ENCODE measurements at places on chromosomes 6 and 20.

DNA sequence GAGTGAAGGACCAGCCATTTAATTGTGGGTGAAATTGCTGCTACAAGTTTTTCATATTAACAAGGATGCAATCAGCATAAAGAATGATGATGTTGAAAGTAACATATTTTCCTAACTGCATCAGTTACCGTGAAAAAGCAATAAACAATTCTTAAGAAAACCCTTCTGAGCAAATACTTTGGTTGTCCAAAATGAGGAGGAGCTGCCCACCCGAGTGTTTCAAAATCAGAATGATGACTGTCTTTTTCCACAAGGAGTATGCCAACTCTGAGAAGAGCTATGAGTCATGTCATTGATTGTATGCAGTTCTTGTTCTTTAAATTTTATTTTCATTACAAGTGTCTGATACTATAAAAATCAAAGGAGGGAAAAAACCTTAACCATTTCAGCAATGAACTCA, 470.5 kb downstream of the COL12A1 start:
- no peaks in the 10 kb centered on the region for H3K36me3 ChIP-seq
- no peaks in the 10 kb centered on the region for H3K27me3 ChIP-seq
- no peak overlapping the region for H3K27ac ChIP-seq
- no peaks in the 10 kb centered on the region for H3K4me1 ChIP-seq

DNA sequence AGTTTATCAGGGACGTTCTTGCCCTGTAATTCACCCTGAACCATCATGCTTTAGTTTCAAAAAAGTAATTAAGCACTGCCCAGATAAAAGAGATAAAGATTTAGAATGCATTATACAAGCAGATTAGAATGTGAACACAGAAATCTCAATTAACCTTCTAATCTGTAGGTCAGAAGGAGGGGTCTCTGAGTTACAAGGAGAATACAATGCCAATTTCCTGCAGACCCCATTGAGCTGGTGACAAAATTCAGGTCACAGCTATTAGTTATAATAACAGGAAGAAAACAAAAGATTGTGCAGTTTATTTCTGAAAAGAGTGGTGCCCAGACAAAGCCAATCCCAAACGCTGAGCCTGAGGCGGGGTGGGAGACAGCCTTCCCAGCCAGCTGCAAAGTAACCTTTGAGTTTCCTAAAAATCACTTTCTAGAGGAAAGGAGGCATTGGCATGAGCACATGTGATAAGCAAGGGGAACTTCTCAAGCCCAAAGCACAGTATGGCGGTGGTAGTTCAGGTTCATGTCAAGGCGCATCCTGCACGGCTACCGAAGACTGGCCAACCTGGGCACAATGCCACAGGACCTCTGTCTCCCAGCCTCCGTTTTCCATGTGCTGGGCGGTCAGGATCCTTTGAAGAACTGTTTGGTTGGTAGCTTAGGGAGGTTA, 192.5 kb downstream of the TTLL2 start:
- DNase-seq, result no peak
- no peaks in the 10 kb centered on the region for H3K4me1 ChIP-seq
- H3K27ac ChIP-seq, result no peak overlapping the region
- H3K27me3 ChIP-seq, result no peaks in the 10 kb centered on the region
- no peak overlapping the region for H3K4me3 ChIP-seq
- no peaks in the 10 kb centered on the region for H3K36me3 ChIP-seq

DNA sequence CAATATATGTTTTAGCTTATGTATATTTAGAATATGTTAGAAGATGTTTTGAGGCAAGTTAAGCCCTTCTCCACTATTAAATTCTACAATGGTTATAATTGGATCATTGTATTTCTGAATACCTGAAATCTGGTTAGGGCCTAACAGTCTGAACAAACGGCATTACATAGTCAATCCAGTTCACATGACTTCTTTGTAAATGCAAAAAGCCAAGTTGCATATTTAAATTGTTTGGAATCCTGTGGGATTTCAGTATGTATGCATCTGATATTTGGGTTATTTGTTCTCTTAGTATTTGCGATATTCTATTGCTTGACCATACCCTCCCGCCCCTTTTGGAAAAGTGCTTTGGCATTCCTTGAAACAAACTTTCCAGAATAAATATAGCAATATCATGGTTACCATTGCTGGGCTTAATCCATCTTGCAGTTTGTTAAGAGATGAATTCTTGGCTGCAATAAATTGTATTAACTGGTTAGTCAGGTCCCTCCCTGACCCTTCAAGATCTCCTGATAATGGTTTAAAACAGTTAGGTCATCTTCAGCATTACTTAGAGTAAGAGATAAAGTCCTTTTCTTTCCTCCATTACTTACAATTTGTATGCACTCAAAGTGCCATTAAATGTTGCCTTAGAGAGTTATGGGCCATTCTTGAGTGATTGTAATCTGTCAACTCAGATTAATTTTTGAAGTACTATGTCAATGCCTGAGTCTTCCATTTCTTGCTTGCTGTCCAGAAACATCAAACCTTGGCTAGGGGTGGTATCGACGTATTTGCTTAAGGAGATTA, 36.5 kb downstream of the LRRC1 start:
- H3K27ac ChIP-seq, result no peak overlapping the region
- H3K36me3 ChIP-seq, result no peaks in the 10 kb centered on the region
- no peak for DNase-seq
- no peaks in the 10 kb centered on the region for H3K27me3 ChIP-seq
- H3K4me3 ChIP-seq, result no peak overlapping the region

- no peaks in the 10 kb centered on the region for H3K4me1 ChIP-seq
- no peak overlapping the region for H3K27ac ChIP-seq
- H3K36me3 ChIP-seq, result peaks cover 3% of the 10 kb centered on the region
Observed at GRCh38 chr20:389220-389619, 8.7 kb downstream of the TRIB3 start.

DNA sequence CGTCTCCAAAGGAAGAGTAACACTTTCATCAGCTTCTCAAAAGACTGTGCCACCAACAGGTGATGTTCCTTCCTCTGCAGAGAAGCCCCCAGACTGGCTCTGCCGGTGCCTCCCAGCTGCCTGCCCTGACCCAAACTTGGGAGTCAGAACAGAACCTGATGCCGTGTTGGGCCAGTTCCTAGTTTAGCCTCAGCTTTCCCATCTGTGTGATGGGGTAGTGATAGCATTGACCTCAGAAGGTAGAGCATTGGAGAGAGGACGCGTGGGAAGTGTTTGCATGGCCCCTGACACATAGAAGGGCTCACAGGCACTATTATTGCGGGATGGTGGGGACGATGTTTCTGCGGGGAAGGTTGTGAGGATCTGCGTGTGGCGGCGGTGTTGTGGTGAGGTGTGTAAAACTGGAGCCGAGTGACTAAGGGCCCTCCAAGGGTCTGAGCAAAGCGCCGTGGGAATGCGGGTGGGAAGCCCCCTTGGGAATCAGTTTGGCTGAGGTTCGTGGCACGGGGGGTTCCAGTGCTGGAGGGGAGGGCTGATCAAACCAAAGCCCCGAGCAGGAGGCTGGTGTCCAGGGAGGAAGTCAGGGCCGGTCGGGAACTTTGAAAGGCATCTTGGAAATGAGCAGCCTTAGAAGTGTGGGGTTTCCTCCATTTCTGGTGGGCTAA, 1.7 kb downstream of the NTSR1 start:
- no peak overlapping the region for H3K27ac ChIP-seq
- H3K4me3 ChIP-seq, result no peak overlapping the region
- peaks cover 2% of the 10 kb centered on the region for H3K4me1 ChIP-seq
- no peaks in the 10 kb centered on the region for H3K36me3 ChIP-seq
- H3K27me3 ChIP-seq, result peaks cover 17% of the 10 kb centered on the region

DNA sequence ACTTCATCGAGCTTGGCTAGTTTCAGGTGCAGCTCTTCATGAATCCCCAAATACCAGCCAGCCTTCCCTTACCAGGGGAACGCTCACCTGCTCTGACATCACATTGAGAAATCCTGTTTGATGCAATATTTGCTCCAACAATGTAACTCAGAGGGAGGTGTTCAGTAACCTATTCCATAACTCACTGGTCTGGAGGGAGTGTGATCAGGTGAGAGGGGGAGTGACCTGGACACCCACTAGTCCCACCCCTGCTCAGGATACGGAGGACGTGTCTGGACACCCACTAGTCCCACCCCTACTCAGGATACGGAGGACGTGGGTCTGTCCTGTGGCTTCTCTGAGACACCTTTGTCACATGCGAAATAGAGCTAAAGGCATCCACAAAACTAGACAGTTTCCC, 70.3 kb downstream of the HUS1B start:
- H3K27ac ChIP-seq, result no peak overlapping the region
- H3K4me1 ChIP-seq, result no peaks in the 10 kb centered on the region
- no peaks in the 10 kb centered on the region for H3K27me3 ChIP-seq
- no peaks in the 10 kb centered on the region for H3K36me3 ChIP-seq
- no peak overlapping the region for H3K4me3 ChIP-seq
- DNase-seq, result no peak

- H3K4me3 ChIP-seq, result no peak overlapping the region
- no peak for DNase-seq
- H3K27me3 ChIP-seq, result no peaks in the 10 kb centered on the region
- peaks cover 3% of the 10 kb centered on the region for H3K4me1 ChIP-seq
- H3K27ac ChIP-seq, result no peak overlapping the region
Observed at GRCh38 chr20:62308102-62308822, 5.5 kb downstream of the ADRM1 start.

GRCh38 chr6:88972504-88973423, 9.3 kb upstream of the RNGTT start:
- no peak for DNase-seq
- H3K4me1 ChIP-seq, result peaks cover 2% of the 10 kb centered on the region
- H3K4me3 ChIP-seq, result no peak overlapping the region
- no peaks in the 10 kb centered on the region for H3K36me3 ChIP-seq
- peaks cover 39% of the 10 kb centered on the region for H3K27me3 ChIP-seq

DNA sequence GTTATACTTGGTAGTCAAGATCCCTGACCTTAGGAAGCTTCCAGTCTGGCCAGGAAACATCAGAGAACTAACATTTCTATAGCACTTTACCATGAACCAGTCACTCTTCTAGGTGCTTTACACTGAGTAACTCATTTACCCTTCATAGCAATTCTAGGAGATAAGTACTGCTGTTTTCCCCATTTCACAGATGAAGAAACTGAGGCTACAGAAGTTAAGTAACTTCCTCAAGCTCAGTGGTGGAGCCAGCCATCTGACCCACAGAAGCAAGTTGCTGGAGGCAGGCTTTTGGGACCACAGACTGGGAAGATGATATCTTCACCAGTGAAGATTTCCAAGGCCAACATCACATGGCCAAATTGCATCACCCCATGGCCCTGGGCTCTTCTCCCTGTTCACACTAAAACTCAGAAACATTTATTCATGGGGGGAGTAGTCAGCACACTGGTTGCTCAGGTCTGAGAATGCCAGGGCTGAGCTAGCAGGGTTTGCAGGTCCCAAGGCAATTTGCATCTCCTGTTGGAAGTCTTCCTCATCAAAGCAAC, 70.3 kb downstream of the UNC5CL start:
- no peaks in the 10 kb centered on the region for H3K27me3 ChIP-seq
- H3K4me1 ChIP-seq, result no peaks in the 10 kb centered on the region
- no peak for DNase-seq
- H3K4me3 ChIP-seq, result no peak overlapping the region
- no peaks in the 10 kb centered on the region for H3K36me3 ChIP-seq

- no peak overlapping the region for H3K4me3 ChIP-seq
- no peaks in the 10 kb centered on the region for H3K4me1 ChIP-seq
- no peaks in the 10 kb centered on the region for H3K36me3 ChIP-seq
- no peak for DNase-seq
Observed at GRCh38 chr6:107321793-107322192, 137.6 kb downstream of the PDSS2 start.

- no peaks in the 10 kb centered on the region for H3K4me1 ChIP-seq
- no peak overlapping the region for H3K4me3 ChIP-seq
- DNase-seq, result no peak
- H3K27ac ChIP-seq, result no peak overlapping the region
- no peaks in the 10 kb centered on the region for H3K36me3 ChIP-seq
- H3K27me3 ChIP-seq, result no peaks in the 10 kb centered on the region
Observed at GRCh38 chr6:98352348-98352747, 482.0 kb upstream of the POU3F2 start.

DNA sequence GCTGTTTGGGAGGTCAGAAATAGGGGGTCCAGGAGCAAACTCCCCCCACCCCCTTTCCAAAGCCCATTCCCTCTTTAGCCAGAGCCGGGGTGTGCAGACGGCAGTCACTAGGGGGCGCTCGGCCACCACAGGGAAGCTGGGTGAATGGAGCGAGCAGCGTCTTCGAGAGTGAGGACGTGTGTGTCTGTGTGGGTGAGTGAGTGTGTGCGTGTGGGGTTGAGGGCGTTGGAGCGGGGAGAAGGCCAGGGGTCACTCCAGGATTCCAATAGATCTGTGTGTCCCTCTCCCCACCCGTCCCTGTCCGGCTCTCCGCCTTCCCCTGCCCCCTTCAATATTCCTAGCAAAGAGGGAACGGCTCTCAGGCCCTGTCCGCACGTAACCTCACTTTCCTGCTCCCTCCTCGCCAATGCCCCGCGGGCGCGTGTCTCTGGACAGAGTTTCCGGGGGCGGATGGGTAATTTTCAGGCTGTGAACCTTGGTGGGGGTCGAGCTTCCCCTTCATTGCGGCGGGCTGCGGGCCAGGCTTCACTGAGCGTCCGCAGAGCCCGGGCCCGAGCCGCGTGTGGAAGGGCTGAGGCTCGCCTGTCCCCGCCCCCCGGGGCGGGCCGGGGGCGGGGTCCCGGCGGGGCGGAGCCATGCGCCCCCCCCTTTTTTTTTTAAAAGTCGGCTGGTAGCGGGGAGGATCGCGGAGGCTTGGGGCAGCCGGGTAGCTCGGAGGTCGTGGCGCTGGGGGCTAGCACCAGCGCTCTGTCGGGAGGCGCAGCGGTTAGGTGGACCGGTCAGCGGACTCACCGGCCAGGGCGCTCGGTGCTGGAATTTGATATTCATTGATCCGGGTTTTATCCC, at the start of gene VEGFA:
VEGFA (plus strand) TSS at position 686 of the 846 bp plus-strand sequence.
- peak within 1 kb of the TSS; percentile 97 for H3K4me3 ChIP-seq
- no peak for DNase-seq
- no peak within 1 kb of the TSS for H3K27ac ChIP-seq

GRCh38 chr6:119140196-119141140, 62.0 kb upstream of the FAM184A start:
- H3K4me3 ChIP-seq, result no peak overlapping the region
- no peak for DNase-seq
- H3K27me3 ChIP-seq, result 0 out of 2 replicates have a peak, but pooled peaks cover 1% of the 10 kb centered on the region
- H3K4me1 ChIP-seq, result 0 out of 2 replicates have a peak, but pooled peaks cover 1% of the 10 kb centered on the region

DNA sequence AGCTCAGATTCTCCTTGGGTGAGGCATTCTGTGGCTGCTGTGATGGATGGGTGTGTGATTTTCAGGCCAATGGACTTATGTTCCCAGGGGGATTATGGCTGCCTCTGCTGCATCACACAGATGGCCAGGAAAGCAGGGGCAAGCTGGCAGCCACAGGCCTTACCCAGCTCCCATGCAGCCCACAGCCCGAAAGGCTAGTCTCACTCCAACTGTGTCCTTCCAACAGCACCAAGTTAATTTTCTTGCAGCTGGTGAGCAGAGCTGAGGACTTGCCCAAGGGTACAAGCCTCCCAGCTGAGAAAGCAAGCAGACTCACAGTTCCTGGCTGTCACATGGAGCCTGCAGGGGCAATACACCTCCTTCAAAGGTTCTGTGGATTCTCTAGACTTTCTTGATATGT, 155.2 kb upstream of the KHDRBS2 start:
- no peak overlapping the region for H3K4me3 ChIP-seq

DNA sequence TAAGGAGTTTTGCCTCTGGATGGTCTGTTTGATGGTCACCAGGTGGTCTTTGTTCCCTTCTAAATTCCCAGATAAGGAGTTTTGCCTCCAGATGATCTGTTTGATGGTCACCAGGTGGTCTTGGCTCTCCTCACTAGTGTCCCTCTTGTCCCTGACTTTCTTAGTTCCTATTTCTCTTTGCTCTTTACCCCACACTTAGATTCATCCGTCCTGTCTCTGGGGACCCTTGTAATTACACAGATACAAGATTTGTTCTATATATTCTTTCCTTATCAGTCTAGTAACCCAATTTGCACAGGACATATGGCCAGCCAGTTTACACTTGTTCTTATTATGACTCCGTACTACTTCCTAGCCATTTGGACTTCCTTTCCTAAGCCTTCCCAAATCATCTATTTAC, 84.0 kb upstream of the B3GAT2 start:
- no peak overlapping the region for H3K4me3 ChIP-seq
- DNase-seq, result no peak
- H3K27ac ChIP-seq, result no peak overlapping the region
- no peaks in the 10 kb centered on the region for H3K4me1 ChIP-seq
